ENCODE measurements at places on chromosomes 6 and 20.

DNA sequence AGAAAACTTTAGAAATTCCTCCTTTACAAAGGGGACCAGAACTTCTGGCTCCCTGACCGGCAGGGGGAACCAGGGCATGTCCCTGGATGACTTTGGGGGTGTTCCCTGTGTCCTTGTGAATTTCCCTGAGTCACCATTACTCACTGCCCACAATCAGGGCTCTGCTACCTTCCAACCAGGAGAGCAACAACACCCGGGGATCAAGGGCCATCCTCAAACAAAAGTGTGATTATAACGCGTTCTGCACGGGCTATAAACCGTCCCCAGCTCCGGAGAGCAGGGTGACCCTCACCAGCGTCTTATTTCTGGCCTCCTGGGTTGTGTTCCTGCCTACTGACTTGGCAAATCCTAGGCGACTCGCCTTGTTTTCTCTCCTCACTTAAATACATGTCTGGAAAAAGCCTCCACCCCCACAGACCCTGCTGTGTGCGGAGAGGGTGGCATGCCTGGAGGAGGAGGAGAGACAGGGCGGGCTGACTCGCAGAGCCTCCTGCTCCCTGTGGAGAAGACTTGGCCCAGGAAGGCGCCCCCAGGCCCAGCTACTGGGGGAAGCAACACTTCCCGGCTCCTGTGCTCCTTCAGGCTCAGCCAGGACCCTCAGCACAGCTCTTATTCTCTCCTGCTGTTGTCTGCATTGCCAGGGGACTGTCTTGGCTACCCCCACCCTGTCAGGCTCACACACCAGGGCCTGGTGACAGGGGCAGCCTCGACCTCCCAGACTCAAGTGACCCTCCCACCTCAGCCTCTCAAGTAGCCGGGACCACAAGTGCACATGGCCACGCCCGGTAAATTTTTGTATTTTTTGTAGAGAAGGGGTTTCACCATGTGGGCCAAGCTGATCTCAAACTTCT is 54.1 kb downstream of the FGD2 start:
- DNase-seq, result no peak

- no peak for DNase-seq
These were observed 52.4 kb upstream of the PDE10A start for GRCh38 chr6:165715428-165715827.

GRCh38 chr20:59074456-59074855 is 31.9 kb upstream of the PRELID3B start:
- DNase-seq, result no peak

GRCh38 chr6:141259091-141259490 is 873.6 kb upstream of the GJE1 start:
- no peak for DNase-seq
